ENCODE measurements at places on chromosomes 16 and 17. TPM values are rescaled to one million over a fixed set of nuclear protein-coding genes. Genes with fewer than 3 reads are reported as not detected.

Gene PIRT
- polyA plus RNA-seq, result not detected

Gene CALB2
- polyA plus RNA-seq, result not detected

Gene KDM6B
- 3.1 TPM for polyA plus RNA-seq

Gene AXIN1
- 9.1 TPM for polyA plus RNA-seq

Gene NTN3
- not detected for polyA plus RNA-seq

Gene CSH1
- polyA plus RNA-seq, result not detected

Gene HS3ST3A1
- 0.33 TPM for polyA plus RNA-seq

Gene CPNE7
- polyA plus RNA-seq, result 0.69 TPM

Gene TNP2
- polyA plus RNA-seq, result not detected

Gene CCDC102A
- polyA plus RNA-seq, result 14.1 TPM

Gene ZNF267
- polyA plus RNA-seq, result 1.7 TPM

Gene KRTAP1-4
- not detected for polyA plus RNA-seq

Gene ADGRG3
- 0.08 TPM for polyA plus RNA-seq

Gene DOC2A
- 0.08 TPM for polyA plus RNA-seq

Gene TGFB1I1
- polyA plus RNA-seq, result 124 TPM

Gene ROGDI
- 42.9 TPM for polyA plus RNA-seq

Gene CD79B
- 6.7 TPM for polyA plus RNA-seq
